ENCODE measurements at places on chromosomes 13 and 19. TPM values are rescaled to one million over a fixed set of nuclear protein-coding genes. Genes with fewer than 3 reads are reported as not detected.

NEK3 gene
- total RNA-seq, result 23.6 TPM

MISP3 gene
- total RNA-seq, result 2.1 TPM

CCDC124 gene
- 81.9 TPM for total RNA-seq

OR4F17 gene
- total RNA-seq, result not detected

CRB3 gene
- total RNA-seq, result not detected

PLIN3 gene
- total RNA-seq, result 77.9 TPM

All from osteocyte (in vitro differentiated cells).